Osteoblast (primary cell): ENCODE measurements at places on chromosomes 4 and X. TPM values are rescaled to one million over a fixed set of nuclear protein-coding genes. Genes with fewer than 3 reads are reported as not detected.

Gene RNF128
- total RNA-seq = 0.59 and 0.72 TPM in 2 replicates

Gene NSD2
- 53.0 and 58.6 TPM in 2 replicates for total RNA-seq

DNA sequence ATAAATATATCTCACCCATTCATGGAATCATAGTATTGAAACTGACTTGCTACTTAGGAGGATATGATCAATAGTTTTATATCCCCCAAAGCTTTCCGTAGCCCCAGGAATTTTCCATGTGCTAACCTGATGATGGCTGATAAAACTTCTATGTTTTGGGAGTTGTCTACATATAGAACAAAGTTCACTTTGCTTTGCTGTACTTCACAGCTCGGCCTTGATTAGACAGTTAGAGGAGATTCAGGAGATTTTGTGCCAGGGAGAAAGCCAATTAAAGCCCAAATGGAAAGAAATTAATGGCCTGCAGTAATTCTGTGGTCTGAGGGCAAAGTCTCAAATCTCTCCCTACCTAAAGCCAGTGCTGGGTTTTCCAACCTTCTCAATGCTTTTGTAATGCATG lies 114.9 kb upstream of the SLC34A2 start:
- no peak for DNase-seq

DNA sequence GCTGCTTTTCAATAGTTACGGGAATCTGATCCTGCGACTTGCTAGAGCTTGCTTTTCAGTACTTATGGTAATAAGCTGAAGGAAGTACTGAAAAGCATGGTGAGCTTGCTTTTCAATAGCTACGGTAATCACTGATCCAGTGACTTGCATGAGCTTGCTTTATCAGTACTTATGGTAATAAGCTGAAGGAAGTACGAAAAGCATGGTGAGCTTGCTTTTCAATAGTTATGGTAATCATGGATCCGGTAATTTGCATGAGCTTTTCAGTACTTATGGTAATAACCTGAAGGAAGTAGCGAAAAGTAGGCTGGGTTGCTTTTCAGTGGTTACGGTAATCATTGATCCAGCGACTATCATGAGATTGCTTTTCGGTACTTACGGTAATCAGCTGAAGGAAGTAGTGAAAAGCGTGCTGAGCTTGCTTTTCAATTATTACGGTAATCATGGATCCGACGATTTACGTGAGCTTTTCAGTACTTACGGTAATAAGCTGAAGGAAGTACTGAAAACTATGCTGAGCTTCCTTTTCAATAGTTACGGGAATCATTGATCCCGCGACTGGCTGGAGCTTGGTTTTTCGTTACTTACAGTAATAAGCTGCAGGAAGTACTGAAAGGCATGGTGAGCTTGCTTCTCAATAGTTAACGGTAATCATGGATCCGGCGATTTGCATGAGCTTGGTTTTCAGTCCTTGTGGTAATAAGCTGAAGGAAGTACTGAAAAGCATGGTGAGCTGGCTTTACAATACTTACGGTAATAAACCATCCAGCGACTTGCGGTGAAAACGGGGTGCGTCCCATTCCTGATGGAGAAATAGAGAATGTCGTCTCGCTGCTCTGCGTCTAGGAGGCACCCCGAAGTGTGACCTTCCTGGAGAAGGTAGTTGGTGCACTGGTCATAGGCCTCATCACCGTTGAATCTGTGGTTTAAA lies 6.5 kb downstream of the CRLF2 start:
- DNase-seq = peak; percentile 86

Gene H2BW1
- not detected in 2 replicates for total RNA-seq

DNA sequence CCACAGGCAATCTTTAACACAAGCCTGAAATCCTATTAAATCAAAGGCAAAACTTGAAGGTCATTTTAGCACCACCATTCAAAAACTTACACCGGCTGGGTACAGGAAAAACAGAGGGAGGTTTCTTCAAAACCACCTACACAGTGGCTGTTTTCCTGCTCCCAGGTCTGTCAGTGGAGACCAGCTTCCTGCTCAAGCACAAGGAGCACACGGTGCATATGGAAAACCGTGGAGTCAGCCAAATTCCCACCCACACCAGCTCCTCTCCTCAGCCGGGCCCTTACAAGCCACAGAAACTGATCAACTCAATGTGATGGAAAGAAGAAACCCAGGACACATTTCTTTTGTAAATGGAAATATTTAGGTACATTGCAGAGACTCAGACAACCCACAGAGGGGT lies 14.3 kb upstream of the FAM241A start:
- no peak for DNase-seq

- no peak for DNase-seq
Observed at GRCh38 chr4:53004497-53005148, 142.5 kb downstream of the RASL11B start.

- no peak for DNase-seq
Observed at GRCh38 chr4:16075975-16076757, 7.7 kb downstream of the PROM1 start.

Gene C4orf50
- not detected in 2 replicates for total RNA-seq

Gene DMP1
- not detected in 2 replicates for total RNA-seq

Gene LUZP4
- not detected in 2 replicates for total RNA-seq

GRCh38 chr4:155693015-155693663 lies 26.5 kb downstream of the GUCY1A1 start:
- no peak for DNase-seq

DNA sequence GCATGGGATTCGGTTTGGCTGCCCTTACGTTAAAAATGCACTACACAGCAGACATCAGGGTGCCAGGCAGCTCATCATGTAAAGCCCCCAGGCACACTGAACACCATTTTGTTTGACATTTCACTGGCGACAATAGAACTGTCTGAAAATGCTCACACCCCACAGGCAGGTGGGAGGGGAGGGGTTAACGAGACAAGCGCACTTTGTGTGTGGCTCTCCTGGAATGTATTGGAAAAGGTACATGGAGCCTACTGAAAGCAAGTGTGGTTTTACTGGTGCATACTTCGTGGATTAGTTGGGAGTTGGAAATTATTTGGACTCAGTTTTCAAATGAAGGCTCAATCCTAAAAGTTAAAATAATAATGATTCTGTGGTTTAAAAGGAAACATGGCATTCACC lies 31.6 kb upstream of the PPARGC1A start:
- no peak for DNase-seq

DNA sequence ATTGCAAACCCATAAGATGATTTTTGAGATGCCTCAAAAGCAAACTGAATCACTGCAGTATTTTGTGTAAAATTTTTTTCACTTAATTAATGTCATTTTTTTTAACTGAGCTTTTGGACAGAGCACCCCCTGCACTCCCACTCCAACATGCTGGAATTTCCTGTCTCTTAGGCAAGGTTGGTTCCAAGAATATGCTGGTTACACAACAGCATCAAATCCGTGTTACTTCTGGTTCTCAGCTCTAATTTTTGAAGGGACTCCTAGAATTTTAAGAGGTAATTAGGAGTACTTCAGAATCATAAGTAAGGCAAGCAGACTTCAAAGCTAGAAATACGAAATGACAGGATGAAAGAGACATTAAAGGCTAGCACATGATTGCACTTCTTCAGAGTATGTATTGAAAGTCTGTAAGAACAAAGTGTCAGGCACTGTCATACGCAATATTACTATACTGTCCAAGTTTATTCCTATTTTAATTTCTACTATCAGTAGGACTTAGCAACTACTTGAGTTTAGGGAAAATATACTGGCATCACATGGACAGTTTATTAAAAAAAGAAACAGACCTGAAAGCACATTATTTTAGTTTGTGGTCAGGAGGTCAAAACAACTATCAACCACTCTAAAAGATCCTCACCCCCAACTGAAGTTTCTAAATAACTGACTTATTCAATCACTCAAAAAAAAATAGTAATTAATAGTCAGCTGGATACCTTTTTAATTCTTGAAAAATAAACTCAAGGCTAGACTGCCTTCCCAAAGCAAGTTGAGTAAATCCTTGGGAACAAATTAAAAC lies 1.6 kb upstream of the JCHAIN start:
- no peak for DNase-seq

Gene DEFB131A
- not detected in 2 replicates for total RNA-seq

Gene FRMD7
- 1.1 and 1.5 TPM in 2 replicates for total RNA-seq

- no peak for DNase-seq
Observed at GRCh38 chrX:153925387-153925738, 701 bp downstream of the ARHGAP4 start.

Gene ATP1B4
- not detected in 2 replicates for total RNA-seq

Gene GLUD2
- total RNA-seq = 1.2 and 1.8 TPM in 2 replicates

GRCh38 chr4:109801895-109802319 lies at the start of gene CFI:
Gene CFI, minus strand, starts transcription at chr4:109801999. Its CDS starts 28 bp downstream, at chr4:109801971.
- DNase-seq = peak; percentile 63

DNA sequence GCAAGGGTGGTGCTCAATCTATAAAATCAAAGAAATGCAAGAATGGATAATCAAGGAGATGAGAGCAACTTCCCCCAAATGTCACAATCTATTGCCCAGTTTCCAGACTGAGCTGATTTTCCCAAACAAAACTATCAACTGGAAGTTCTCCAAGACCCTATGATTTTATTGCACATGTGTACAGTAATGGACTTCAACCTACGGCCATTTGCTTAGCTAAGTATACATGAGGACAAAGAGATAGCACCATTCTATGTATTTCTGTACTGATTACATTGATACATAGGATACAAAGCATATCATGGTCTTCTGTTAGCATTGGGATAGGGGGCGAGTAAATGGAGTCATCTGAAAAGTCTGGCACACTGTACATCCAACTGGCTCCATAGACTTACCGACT lies 407.8 kb downstream of the GABRG1 start:
- no peak for DNase-seq

- DNase-seq = no peak
Observed at GRCh38 chr4:123790681-123791080, 394.1 kb downstream of the SPRY1 start.

Gene HTN1
- total RNA-seq = not detected in 2 replicates

- DNase-seq = peak; percentile 59
Observed at GRCh38 chrX:17689971-17690409, 47.3 kb upstream of the SCML1 start.

DNA sequence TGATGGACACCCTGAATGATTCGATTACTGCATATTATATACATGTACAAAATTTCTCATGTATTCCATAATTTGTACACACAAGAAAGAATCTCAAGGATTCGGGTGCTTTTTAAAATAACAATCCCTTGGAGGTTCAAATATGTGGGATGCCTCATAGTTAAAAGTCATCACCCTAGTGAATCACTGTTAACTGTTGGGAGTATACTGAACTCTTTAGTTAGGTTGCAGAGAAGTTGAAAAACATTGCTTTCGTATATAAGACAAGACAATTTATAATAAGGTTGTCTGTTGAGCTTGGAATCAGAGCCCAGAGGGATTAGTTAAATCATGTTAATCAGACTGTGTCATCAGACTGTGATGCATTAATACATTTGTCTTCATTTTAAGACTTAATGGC lies 15.6 kb downstream of the DCK start:
- peak; percentile 80 for DNase-seq

Gene ADH5
- total RNA-seq = 265 and 293 TPM in 2 replicates

Gene CLTRN
- total RNA-seq = 0.29 and 0.36 TPM in 2 replicates

Gene GLA
- total RNA-seq = 22.8 and 26.5 TPM in 2 replicates

- no peak for DNase-seq
Observed at GRCh38 chrX:24229976-24230375, 80.4 kb downstream of the ZFX start.

GRCh38 chrX:97158269-97158668 lies 274.6 kb downstream of the RPA4 start:
- no peak for DNase-seq

GRCh38 chr4:87490664-87491369 lies 38.4 kb downstream of the SPARCL1 start:
- no peak for DNase-seq

DNA sequence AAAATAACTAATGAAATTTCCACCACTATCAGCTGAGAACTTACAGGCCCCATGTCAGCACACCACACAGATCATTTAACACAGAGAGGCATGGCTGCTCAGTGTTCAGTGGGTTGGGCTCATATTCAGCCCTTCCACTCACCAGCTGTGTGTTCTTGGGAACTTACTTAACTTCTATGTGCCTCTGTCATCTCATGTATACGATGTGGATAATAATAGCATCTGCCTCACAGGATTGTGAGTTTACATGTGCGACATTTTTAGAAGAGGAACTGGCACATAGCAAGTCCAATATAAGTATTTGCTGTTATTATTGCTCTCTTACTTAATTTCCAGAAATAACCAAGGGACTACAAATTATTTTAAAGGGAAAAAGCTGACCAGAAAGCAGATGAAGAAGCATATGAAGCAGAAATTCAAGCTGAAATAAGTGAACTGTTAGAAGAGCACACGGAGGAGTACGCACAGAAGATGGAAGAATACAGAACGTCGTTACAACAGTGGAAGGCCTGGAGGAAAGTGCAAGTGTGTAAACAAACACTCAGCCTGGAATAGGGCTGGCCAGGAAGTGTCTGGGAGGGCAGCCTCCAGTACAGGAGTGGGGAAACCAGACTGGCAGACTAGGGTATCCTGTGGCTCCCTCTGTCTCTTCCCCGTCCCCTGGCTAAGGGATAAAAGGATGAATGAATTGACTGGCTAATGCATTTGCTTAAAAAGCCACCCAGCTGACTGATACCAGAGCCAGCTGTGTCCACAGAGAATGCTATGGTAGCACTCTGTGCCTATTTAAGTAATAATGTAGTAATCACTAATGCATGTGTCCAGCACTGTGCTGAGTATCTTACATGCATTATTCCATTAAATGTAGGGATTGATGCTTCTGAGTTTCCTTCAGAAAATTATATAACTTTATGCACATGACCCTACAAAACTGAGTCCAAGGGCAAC lies 67.1 kb downstream of the CC2D2A start:
- DNase-seq = no peak

- no peak for DNase-seq
Observed at GRCh38 chrX:81286608-81287007, 84.7 kb downstream of the SH3BGRL start.

Gene MGAT4D
- not detected in 2 replicates for total RNA-seq

Gene TSPAN7
- total RNA-seq = 0.29 and 0.36 TPM in 2 replicates

Gene CXCL1
- total RNA-seq = 0.29 and 4.7 TPM in 2 replicates

- no peak for DNase-seq
Observed at GRCh38 chr4:126028876-126029275, 714.1 kb downstream of the FAT4 start.

Gene F8A3
- total RNA-seq = 0.36 and 0.88 TPM in 2 replicates

GRCh38 chrX:134883137-134883700 lies 107.6 kb upstream of the SMIM10 start:
- DNase-seq = no peak

DNA sequence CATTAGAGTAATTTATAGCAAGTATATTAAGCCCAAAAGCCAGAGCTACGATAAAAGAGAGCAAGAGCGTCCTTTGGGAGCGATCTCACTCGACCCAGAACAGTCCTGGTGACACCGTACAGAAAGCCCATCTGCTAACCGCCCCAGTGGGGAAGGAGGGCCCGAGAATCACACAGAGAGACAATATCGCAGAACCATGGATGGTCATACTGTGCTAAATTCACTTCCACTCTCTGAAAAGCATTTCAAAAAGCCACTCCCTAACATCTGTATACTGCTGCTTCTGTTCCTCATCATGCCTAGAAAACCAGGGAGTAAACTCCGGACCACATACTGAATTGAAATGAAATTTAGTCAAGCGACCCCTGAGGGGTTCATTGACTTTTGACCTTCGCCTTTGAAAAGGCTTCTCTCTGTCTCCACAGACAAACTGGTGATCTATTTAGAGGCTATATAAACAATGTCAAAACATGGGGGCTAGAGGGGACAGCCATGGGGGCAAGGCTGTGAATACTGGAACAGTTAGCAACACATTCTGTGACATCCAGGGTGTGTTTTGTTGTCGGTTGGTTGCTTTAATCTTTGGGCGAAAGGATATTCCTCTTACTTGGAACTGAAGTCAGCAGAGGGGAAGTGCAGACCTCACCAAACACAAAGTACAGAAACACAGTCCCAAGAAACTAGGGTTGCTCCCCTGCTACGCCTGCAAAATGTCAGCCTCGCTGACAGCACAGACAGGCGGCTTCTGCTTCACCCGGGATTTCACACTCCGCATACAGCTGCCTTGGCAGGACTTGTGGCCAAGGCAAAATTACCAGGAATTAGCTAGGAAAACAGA lies 129.0 kb upstream of the RASGEF1B start:
- no peak for DNase-seq

Gene RXFP1
- total RNA-seq = not detected in 2 replicates

Gene ANOS1
- total RNA-seq = 1.1 and 1.5 TPM in 2 replicates
